ENCODE measurements at places on chromosomes 6 and 20.

- DNase-seq, result no peak
Measured at GRCh38 chr20:43959079-43959919, 44.6 kb downstream of the TOX2 start.

DNA sequence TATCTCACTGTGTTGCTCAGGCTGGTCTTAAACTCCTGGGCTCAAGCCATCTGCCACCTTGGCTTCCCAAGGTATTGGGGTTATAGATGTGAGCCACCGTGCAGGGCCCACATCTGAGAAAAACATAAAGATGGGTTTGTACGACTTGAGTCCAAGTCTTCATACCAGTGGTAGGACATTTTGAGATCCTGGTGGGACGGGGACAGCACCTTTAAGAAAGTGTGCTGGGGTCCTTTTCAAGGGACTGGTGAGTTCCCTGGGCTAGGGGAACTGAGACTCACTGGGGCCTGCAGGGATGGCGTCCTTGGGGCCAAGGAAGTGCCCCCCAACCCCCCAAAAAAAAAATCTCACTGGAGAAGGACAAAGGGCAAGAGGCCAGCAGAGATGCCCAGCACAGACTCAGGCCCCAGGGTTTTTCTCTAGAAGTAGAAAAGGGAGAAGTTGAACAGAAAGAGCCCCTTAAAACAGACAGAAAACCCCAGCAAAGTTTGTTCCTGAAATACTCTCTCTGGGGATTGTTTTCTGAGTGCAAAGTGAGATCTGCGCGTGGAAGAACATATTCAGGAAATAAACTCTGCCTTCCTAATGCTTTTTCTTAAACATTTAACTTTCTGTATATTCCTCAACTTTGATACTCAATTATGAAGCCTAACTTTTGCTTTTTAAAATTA lies 10.7 kb downstream of the OSBPL2 start:
- DNase-seq, result no peak

- no peak for DNase-seq
Measured at GRCh38 chr6:118485601-118486550, 62.2 kb upstream of the PLN start.

DNA sequence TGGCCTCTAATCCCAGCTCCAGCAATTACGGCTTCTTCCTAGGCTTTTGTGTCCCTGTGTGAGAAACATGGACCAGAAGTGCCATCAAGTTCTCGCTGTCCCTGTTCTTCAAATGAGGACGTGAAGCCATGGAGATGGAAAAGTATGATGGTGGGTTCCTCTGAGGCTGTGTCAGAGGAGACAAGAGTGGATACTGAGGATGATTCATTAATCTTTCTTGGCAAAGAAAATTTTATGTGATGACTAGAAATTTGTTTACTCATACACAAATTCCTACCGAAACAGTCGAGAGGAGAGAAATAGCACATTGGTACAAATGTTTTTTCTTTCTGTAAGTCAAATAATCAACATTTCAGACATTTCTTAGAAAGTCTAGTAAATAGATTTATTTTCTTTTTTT lies 35.0 kb upstream of the PNRC1 start:
- DNase-seq, result no peak

- no peak for DNase-seq
Measured at GRCh38 chr6:101429270-101429669, 35.8 kb downstream of the GRIK2 start.

DNA sequence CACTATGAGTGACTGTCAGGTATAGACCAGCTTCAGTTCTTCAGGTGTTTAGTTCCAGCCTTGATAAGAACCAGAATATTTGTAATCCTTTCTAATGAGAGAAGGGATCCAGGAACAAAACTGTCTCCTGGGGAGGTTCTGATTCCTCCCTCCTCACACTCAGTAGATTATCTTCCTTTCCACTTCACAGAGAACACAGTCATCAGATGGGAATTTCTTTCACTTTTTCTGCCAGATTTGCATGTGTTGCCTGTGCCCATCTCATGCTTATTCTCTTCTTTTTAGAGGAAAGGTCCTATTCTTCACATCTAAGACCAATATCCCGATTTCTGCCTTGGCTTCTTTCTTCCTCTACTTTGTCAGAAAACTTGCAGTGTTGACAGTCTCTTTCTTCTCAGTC lies 50.8 kb downstream of the CD109 start:
- DNase-seq, result no peak

- DNase-seq, result no peak
Measured at GRCh38 chr6:72381076-72381475, 240.8 kb upstream of the KCNQ5 start.

DNA sequence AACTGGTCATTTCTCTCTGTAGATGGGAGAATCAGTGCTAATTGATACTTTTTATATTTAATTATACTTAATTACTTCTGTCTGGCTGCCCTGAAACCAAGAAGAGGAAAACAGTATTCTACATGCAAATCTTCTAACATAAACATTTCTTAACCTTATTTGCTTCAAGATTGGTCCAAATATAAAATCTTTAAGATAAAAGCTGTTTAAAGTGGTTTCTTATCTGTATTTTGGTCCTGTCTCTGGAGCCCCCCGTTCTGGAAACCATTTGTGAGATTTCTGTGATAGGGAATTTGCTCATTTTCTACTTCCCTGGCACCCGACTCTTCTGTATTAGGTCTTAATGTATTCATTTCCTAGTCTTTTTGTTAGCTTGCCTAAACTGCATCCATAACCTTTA lies 168.6 kb downstream of the RNF144B start:
- no peak for DNase-seq

GRCh38 chr6:43811733-43812099 lies 41.7 kb downstream of the VEGFA start:
- no peak for DNase-seq

GRCh38 chr6:37745748-37746147 lies 48.1 kb upstream of the MDGA1 start:
- no peak for DNase-seq

DNA sequence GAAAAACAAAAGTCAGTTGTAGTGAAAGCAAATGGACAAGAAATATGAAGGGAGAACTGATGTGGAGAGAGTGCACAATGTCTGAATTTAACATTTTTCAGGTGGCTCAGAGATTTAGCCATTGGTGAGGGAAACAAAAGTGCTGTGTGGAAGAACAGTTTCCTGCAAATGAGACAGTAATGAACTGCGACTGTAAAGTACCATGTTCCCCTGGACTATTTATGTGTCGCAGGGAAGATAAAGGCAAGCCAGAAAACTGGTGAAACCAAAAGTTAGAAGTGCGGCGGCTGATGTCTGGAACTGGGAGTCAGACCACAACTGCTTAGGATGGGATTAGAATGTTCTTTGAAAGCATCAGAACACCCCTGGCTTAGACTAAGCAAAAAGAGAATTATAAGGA lies 905.1 kb upstream of the MAN1A1 start:
- DNase-seq, result no peak

GRCh38 chr6:148457843-148458159 lies 115.2 kb downstream of the SASH1 start:
- no peak for DNase-seq

GRCh38 chr6:54107470-54108090 lies 3.7 kb upstream of the MLIP start:
- no peak for DNase-seq

DNA sequence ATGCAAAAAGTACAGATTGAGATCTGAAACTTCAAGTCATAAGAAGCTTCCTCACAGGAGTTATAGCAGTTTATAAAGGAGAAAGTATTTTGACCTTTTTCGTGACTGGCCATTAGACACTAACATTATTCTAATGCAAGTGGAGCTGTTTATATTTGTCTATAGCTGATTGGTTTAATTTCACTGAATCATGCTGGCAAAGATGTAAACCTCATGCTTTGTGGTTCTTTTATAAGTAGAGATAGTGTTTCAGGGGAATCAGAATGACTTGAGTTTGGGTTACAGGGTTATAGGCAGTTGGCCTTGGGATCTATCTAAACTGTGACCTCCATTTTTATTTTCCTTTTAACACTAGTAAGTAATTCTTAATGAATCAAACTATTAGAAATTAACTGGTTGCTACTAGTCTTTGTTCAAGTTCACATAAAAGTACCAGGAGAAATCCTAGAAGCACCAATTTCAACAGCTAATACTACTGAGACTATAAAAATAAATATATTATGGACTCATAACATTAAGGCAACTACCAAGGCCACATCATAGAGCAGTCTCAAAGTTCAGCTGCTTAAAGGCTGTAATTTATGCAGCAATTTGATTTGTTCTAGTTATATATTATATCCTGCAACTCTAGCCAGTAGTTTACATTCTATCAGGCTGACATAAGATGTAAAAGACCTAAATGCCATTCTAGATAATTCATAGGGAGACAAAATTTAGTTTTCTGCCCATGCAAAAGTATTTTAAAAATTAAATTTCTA lies 94.0 kb downstream of the RNGTT start:
- no peak for DNase-seq

DNA sequence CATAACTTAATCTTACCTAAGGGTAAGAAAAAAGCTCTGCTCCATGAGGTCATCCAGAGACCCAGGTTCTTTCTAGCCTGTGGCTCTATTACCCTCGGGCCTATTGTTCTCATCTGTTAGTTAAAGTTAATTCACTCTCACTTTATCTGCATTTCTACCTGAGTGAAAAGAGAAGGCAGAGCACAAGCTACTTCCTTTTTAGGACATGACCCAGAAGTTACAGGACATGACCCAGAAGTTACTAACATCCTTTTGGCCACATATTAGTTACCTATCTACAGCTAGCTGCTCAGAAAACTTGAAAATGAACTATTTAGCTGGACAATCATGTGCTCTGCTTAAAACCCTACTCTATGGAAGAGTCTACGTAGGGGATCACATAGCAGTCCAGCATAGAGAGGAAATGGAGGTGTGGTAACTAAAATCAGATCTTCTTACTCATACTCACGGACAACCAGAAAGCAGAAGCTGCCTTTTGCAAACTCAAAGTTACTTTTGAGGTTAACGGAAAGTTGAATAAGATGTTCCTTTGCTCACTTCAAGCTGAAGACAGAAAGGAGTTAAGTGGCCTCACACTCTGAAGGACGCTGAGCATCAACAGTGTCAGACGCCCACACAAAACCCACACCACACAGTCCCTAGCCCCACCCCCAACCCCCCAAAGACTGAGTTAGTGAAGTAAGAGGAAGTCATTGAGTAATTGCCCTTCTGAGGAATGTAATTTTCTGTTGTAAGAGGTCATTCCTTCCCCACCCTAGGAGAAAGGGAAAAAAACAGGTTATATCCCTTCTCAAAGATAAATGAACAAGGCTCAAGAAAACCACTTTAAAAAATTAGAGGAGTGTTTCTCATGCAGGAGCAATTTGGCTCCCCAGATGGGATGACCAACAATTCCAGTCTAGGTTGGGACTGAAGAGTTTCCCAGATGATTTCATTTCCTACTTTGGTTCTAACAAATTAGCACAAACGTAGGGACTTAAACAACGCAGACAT lies 45.9 kb upstream of the TAB2 start:
- DNase-seq, result no peak

- DNase-seq, result peak; percentile 14
Measured at GRCh38 chr20:59723607-59724456, 119.5 kb downstream of the PHACTR3 start.

DNA sequence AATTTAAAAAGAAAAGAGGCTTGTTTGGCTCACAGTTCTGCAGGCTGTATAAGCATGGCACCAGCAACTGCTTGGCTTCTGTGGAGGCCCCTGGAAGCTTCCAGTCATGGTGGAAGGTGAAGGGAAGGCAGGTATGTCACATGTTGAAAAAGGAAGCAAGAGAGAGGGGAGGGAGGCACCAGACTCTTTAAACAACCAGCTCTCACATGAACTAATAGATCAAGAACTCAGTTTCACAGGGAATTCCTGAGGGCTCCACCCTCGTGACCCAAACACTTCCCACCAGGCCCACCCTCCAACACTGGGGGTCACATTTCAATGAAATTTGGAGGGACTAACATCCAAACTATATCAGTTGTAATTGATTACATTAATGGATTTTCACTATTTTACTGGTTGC lies 127.9 kb upstream of the MLIP start:
- DNase-seq, result no peak

DNA sequence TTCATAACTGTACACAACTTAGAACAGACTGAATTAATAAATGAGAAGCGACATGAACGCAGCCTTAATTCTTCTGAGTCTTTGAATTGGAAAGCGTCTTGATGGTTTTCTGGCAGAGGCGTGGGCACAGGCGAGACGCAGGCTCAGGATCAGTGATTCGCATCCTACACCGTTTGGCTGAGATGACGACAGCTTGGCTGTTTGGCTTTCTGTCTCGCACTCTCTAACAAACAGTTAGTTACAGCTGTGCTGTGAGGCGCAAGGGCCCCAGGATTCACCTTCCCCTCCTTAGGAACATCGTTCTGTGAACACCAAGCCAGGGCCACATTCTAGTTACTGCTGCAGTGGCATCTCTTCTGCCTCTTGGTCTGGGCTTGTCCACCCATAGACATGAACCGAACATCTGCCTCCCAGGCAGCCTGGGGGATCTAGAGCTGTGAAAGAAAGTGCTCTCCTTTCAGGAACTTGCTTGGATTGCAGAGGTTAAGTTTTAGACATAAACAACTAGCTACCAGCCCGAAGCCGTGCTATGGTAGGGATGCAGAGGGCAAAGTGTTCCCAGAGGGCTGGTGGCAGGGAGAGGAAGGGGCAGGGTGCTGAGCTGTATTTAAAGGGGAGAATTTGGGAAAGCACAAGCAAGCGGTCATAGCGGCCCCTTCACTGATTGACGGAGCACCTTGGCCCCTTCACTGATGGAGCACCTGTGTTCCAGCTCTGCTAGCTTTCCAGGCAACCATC lies 49.6 kb downstream of the TCP11 start:
- no peak for DNase-seq
